CD4-positive, alpha-beta T cell (primary cell): ENCODE measurements at places on chromosomes 11 and 22.

DNA sequence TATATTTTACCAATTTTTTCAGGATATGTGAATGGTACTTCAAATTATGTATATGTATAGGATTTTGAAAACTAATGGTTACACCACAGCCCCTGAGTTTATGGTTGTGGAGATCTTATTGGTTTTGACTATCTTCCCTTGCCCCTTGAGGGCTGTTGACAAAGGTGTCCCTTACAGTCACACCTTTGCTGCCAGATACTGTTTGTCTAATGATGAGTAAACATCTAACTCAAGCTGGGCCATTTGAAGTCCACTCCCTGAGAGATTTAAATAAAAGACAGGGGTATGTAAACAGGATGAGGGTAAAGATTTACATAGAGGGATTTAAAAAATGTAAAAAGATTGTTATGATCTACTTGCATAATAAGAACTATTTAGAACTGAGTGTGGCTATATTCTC lies 38.9 kb upstream of the LUZP2 start:
- H3K27me3 ChIP-seq = no peaks in the 10 kb centered on the region
- no peak overlapping the region for H3K27ac ChIP-seq
- no peaks in the 10 kb centered on the region for H3K4me1 ChIP-seq
- H3K36me3 ChIP-seq = no peaks in the 10 kb centered on the region
- H3K4me3 ChIP-seq = no peak overlapping the region

DNA sequence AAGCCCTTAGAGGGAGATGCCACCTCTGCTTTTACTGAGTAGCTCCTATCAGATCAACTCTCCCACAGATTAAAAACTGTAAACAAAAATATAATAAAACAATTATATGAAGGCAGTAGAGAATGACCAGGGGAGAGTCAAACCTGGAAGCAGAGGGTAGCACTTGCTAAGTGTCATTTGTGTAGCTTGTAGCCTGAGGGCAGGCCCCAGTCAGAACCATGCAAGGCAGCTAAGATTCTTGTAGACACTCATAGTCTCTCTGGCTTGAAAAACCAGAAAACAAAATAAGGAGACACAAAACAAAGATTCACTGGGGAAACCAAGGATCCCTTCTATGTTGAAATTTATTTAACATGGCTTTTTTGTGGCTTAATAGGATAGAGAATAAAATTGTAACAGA lies 110.4 kb downstream of the WNT11 start:
- no peaks in the 10 kb centered on the region for H3K36me3 ChIP-seq
- no peaks in the 10 kb centered on the region for H3K4me1 ChIP-seq
- no peak overlapping the region for H3K27ac ChIP-seq
- H3K4me3 ChIP-seq = no peak overlapping the region
- no peaks in the 10 kb centered on the region for H3K27me3 ChIP-seq

DNA sequence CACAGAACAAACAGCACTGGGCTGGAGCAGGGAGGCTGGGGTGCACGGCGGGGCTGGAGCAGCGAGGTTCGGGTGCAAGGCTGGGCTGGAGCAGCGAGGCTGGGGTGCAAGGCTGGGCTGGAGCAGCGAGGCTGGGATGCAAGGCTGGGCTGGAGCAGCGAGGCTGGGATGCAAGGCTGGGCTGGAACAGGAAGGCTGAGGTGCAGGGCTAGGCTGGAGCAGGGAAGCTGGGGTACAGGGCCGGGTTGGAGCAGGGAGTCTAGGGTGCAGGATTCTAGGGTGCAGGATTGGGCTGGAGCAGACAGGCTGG lies 198.5 kb downstream of the BRD1 start:
- H3K27ac ChIP-seq = no peak overlapping the region
- no peaks in the 10 kb centered on the region for H3K4me1 ChIP-seq
- H3K36me3 ChIP-seq = no peaks in the 10 kb centered on the region
- DNase-seq = no peak
- no peaks in the 10 kb centered on the region for H3K27me3 ChIP-seq

DNA sequence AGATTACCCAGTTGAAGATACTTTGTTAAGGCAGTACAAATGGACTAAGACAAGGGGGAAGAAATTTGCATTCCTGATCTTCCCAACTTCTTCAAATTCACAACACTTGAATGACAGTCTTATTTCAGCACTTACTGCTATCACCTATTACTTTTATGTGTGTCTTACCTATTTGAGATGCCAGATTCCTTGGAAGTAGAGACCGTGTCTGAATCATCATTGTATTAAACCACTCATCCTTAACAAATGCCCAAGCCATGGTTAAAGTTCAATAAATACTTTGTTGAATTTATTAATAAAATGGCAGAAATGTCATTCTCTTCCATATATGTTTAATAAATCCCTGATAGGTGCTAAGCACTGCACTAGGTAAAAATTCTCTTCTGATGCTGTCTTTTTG lies 18.3 kb downstream of the SC5D start:
- H3K27ac ChIP-seq = no peak overlapping the region
- peaks cover 23% of the 10 kb centered on the region for H3K36me3 ChIP-seq
- no peaks in the 10 kb centered on the region for H3K4me1 ChIP-seq

DNA sequence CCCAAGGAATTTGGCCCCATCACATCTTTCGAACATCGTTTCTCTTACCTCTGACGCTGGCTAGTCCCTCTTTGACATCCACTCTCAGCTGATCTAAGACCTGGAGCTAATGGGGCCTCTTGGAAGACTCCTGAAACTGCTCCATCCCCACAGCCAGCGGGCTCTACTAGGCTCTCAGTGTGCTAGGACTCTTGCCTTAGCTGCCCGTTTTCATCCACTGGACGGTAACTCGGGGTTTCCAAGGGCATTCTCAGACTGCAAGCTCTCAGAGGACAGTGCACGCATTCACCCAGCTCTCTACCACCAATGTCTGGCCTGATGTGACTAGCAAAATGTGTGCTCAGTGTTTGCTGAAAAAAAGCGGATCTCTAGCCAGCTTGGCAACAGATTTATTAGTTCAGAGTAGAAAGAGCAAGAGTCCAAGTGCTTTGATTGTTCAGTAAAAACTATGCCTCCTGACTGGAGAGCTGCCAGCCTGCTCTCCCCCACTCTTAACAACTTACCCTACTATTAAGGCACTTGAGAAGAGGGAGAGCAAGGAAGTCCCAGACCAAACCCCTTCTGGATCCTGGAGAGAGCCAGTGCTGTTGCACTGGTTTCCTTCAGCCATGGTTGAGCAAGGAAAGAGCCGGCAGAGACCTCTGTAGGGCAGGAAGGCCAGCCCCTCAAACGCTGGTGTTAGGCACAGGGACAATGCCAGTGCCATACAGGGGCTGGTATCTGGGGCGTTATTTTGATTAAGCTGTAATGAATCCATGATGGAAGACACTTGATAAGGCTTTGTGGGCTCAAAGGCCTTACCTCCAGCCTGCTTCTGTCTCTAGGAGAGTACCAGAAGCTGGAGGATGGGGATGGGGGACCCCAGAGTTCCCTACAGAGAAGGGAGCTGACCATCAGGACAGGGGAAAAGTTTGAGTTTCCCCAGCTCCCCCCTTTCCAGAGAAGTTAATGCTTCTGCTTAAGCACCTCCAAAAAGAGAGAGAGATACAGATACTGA lies 9.2 kb downstream of the RELA start:
- DNase-seq = no peak
- H3K4me3 ChIP-seq = peak overlapping the region; percentile 66
- H3K4me1 ChIP-seq = peaks cover 68% of the 10 kb centered on the region
- no peaks in the 10 kb centered on the region for H3K27me3 ChIP-seq
- H3K36me3 ChIP-seq = peaks cover 81% of the 10 kb centered on the region
- peak overlapping the region; percentile 95 for H3K27ac ChIP-seq
